Cerebellum (tissue), 4 donors: ENCODE measurements at places on chromosomes 12 and 14. TPM values are rescaled to one million over a fixed set of nuclear protein-coding genes. Genes with fewer than 3 reads are reported as not detected.
A peak's percentile ranks its signal among the peaks of the same experiment; 100 is the strongest.

DNA sequence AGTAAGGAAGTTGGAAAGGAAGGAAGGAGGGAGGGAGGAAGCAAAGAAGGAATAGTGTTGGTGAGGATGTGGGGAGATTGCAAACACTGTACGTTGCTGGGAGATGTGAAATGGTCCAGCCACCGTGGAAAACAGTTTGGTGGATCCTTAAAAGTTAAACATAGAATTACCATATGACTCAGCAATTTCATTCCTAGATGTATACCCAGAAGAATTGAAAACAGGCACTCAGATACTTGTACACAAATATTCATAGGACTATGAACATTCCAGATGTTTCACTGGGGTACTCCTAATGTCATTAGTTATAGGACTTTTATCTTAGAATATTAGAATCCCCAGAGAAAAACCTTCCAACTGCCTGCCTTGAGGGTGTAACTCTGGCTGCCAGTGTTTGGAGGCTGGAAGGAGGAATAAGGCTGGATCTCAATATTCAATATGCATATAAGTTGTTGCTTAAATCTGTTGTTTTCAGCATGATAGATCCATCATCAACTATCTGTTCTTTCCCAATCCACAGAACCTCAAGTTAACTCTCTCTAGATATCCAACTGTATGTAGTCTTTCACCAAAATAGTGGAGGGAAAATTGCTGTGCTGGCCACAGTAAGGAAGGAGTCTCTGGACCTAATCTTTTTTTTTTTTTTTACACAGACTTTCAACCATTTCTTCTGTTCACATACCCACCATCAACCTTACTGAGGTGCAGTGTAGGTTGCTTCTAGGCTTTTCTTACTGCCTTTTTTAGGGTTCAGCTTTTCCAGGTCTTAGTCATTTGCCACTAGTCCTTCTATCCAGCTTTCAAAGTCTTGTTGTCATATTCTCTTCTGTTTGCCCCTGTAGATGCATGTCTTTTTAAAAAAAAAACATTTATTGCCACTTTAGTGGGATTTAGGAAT, 94.5 kb downstream of the DNAI7 start:
- no peak for DNase-seq

The TGFB3 gene
- total RNA-seq, result 23.0 TPM

DNA sequence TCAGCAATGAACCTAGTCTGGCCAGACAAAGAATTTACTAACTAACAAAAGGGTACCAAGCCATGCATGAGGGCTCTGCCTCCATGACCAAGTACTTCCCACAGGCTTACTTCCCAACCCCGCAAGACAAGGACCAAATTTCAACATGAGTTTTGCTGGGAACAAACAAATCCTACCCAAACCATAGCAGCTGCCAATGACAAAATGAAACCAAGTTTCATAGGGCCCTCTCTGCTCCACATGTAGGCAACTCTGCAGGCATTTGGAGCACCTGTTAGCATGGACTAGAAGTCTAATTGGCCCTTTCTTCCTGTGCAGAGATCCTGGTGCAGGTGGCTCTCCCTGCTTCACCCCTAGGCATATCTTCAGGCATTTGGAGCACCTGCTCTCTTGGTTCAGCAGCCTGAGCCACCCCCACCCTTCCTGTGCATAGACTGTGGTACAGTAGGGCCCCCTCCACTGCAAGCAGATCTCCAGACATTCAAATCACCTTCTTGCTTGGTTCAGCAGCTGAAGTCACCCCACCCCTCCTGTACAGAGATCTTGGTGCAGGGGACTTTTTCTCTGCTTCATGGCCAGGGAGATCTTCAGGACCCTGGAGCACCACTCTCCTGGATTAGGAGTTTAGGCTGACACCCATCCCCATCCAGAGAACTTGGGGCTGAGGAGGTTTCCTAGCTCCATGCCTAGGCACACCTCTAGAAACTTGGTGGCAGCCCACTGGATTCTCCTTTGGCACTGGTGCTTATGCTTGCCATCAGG, 308.7 kb downstream of the RPAP3 start:
- no peak for DNase-seq

DNA sequence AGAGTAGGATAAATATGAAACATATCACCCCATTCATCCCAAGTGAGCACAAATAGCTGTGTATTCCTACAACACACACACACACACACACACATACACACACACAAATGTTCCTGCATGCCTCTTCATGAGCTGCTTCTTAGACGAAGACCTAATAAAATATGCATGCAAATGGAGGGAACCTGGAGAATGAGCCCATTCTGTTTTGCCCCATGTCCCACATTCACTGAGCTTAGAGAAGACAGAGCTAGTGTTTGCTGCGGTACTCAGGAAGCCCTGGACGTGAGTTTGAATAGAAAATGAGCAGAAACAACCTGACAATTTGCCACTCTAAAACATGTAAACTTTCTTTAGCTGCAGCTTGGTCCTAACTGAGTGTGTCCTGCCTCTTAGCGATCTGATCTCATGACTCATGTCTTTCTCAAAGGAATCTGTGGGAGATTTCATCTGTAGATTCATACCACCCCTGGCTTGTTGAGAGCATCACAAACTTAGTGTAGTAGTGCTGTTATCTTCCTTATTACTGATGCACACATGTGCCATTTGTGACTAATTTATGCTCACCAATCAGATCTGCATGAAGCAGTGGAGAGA, 86.8 kb downstream of the ITPR2 start:
- no peak for DNase-seq

The KRT85 gene
- not detected for total RNA-seq

GRCh38 chr12:103841690-103842584, 903 bp upstream of the NT5DC3 start:
- DNase-seq, result peak; percentile 15

DNA sequence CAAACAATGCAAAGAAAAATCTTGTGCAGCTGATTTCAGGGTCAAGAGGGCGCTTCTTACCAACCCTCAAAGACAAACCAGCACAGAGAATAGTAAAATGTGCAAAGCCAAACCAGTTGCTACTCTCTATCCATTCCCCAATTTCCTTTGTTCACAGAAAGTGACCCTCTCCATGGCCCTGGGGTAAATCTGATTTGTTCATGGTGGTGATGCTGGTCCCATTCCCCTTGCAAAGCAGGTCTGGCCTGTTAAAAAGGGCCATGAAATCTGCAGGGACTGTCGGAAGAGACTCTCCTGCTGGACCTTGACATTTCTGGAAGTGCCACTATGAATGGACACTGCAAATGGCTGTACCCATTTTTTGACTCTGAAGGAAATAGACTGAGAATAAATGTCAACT, 113.5 kb downstream of the HMGA2 start:
- DNase-seq, result no peak

DNA sequence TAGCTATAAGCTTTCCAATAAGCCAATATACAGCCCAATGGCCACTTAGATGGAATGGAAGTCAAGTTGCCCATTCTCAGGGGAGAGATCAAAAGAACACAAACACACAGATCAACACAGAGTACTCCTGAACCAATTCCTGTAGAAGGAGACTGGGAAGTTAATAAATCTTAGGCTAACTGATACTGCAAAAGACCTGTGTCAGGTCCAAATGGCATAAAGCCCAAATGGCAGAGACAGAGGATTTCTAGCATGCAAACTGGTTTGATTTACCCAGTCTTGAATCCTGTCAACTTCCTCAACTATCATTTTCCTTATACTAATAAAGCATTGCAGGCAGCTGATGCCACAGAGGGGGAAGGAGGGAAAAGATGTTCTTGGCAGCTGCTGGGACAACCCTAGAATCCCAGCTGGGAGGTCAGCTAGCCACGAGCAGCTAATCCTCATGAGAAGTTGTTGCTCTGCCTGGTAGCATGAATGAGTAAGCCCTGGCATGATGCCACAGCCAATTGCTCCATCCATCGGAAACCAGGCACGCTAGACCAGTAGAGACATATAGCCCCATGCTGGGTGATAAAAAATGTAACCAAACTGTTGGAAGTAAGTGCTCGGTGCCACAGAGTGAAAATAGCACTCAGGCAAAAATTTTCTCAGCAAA, 26.2 kb downstream of the ANG start:
- DNase-seq, result no peak

DNA sequence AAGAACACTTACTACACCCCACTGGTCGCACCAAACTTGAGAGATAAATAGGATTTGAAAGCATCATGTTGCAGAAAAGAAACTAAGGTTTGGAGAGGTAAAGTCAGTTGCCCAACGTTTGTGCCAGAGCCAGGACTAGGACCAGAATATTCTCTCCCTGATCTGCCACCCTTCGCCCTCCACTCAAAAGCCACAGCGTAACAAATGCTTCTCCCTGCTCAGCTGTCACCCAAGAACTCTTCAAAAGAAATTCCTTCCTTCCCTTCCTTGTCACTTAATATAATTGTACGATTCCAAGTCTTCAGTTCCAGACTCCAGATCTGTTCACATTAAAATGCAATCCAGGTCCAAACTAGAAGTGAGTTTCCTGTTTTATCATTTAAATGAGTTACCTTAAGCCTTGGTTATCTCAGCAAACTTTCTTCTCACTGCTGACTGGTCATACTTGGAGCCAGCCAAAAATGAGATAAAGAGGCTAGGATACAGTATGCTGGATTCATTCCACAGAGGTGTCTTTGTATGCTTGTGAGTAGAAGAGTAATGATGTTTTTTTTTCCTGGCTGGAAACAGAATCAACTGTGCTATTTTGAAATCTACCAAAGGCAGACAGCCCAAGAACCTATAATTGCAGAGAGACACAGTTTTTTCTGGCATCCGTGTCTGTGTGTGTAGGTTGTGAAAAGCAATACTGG, 12.8 kb upstream of the PPFIBP1 start:
- no peak for DNase-seq

DNA sequence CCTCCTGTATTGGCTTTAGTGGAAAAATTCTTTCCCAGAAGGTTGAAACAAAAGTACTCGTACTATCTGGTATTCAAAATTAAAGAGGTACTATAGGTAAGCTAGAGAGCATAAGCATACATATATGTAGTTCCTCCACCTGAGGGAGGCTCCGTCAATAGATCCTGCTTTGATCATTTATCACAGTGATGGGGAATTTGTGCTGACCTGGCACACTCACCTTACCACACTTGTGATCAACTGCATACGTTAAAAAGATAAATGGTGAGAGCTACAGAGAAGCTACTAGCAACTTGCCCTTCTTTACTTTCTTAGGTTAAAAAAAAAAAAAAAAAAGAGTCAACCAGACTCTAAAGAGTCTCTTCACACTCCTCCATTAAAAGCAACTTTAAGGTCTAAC, 2.5 kb downstream of the CAPRIN2 start:
- DNase-seq, result no peak

DNA sequence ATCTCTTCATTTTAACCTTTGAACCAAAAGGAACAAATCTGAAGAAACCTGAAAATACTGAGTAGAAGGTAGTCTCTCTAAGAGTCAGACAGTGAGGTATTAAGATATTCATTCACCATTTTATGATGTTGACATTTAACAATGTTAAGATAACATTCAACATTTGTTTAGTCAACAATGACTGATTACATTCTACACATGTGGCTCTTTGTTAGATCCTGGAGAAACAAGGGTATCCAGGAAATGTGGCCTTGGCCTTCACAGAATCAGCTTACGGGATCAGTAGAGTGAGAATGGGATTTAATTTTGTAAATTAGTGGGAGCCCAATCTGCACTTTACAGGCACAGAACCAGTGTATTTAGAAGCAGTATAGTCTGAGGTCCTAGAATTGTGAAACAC, 355.5 kb downstream of the KCNH5 start:
- DNase-seq, result no peak

The OR4N5 gene
- total RNA-seq, result not detected

GRCh38 chr12:6056406-6057240, 67.8 kb downstream of the VWF start:
- no peak for DNase-seq

The SLC8A3 gene
- total RNA-seq, result 18.9 TPM

DNA sequence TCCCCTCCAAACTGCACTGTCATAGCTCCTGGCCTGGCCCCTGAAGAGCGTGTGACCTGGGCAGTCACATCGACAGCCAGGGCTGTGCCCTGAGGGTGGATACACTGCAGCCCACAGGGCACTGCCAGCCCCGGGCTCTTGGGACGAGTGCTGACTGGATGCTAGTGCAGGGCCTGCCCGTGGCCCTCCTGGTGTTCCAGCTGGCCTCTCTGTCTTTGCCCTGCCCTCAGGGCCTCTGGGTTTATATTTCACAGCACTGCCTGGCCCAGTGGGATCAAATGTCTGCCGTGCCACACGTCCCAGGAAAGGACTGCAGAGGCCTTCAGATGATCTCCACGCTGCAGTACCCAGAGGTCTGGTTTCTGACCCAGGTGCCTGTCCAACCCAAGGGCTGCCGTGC, 10.1 kb upstream of the CCDC197 start:
- DNase-seq, result no peak

DNA sequence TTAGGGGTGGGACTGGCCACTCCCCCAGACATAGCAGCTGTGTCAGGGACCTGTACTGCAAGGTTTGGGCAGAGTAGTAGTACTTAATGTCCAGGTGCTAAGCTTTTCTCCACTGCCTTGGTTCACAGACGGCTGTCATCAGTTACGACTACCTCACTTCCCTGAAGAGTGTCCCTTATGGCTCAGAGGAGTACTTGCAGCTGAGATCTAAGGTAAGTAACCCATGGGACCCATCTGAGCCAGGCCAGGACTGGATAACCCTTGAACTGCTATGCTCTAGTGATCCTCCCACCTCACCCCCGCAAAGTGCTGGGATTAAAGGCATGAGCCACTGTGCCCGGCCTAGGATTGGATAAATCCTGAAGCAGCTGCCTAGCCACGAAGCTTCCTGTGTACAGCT, 22.4 kb downstream of the ADCK1 start:
- DNase-seq, result no peak

DNA sequence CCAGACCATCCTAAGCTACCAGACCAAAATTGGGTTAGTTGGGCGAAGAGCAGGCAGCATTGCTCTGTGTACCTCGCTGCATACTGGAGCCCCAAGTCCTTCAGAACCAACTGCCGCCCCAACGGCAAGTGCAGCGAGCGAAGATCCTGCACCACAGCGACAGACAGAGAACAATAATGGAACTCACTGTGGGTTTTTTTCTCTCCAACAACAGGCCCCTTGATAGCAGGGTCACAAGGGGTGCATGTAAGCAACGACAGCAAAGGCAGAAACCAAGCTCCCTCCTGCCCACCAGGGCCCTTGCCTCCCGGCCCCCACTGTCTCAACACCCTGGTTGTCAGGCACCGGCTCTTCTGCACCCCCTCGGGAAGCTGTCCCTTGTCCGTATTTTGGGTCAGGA, 39.0 kb downstream of the RNF34 start:
- DNase-seq, result no peak

GRCh38 chr12:112812600-112813406, 21.3 kb downstream of the RPH3A start:
- no peak for DNase-seq

DNA sequence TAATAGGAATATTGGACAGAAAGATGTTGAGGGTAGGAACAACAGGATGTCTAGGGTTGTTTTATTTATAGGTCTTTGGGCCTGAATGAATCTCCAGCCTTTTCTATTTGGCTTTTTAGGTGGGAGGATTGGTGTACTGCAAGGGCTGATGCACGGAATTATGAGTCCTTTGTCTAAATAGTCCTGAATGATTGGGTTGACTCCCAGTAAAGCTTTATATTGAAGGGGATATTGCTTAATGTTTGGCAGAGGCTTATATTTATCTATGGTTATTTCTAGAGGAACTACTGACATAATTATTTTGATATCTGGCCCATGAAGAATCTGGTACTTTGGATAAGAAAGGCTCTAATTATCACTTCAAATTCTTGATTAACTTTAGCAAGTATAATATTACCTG, 253.6 kb upstream of the AVPR1A start:
- DNase-seq, result no peak
